ENCODE measurements at places on chromosomes 2 and 18.
A peak's percentile ranks its signal among the peaks of the same experiment; 100 is the strongest.

GRCh38 chr2:134148843-134149472 is 104.9 kb upstream of the MGAT5 start:
- DNase-seq: no peak

GRCh38 chr18:45384137-45384961 is 230.9 kb upstream of the SLC14A2 start:
- DNase-seq: peak; percentile 46

- DNase-seq: no peak
Observed at GRCh38 chr2:67234440-67234839, 162.7 kb upstream of the ETAA1 start.

DNA sequence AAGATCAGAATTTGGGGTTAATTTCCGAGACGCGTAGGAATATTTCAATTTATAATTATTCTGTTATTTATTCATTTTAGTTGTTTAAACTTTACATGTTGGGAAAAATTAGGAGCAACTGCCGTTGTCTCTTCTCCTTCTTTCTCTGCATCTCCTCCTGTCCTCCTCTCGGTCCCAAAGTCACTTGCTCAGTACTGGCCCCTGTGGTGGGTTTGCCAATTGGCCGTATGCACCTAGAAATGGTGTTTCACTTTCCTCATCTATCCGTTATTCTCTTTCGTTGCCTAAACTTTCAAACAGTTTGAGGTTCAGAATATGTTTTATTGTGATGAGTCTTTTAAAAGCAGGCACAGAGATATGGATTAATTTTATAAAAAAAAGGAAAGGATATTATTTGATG is 517.9 kb downstream of the PLCL1 start:
- no peak for DNase-seq

- DNase-seq: no peak
Observed at GRCh38 chr2:10231551-10232085, 71.1 kb upstream of the HPCAL1 start.

DNA sequence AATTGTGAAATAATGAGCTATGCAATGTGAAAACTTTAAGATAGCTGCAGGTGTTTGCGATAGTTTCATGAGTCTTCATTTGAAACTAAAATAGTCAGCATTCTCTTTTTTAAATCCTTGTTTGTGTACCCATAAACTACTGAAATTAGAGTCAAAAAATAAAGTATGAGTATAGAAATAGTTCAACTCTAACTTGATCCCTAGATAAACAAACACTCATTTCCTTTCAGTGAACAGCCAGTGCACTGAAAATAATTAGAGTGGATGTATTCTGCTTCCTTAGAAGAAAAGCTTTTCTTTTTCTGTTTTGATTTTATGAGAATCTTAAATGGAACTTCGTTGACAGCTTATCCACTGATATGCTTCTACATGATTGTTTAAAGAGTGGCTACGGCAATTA is 1033.4 kb downstream of the SOCS6 start:
- DNase-seq: no peak

GRCh38 chr18:62457877-62458276 is 64.9 kb upstream of the ZCCHC2 start:
- DNase-seq: no peak

DNA sequence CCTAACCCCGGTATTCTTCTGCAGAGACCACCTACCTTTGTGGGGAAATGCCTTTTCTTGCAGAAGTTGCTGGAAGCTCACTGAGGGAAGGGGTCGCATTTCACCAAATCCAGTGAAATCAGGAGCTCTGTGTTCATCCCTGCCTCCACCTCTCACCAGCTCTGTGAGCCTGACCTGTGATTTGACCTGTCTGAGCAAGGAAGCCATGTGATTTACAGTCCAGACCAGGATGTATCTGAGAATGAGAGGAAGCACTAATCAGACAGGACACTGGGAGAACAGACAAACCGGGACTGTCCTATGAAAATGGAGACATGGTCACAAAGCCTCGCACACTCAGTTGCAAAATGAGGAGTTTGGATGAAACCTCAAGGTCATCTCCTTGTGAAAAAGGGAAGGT is 285.4 kb downstream of the BCL11A start:
- DNase-seq: no peak

GRCh38 chr2:144067506-144067905 is 452.4 kb downstream of the ZEB2 start:
- no peak for DNase-seq

DNA sequence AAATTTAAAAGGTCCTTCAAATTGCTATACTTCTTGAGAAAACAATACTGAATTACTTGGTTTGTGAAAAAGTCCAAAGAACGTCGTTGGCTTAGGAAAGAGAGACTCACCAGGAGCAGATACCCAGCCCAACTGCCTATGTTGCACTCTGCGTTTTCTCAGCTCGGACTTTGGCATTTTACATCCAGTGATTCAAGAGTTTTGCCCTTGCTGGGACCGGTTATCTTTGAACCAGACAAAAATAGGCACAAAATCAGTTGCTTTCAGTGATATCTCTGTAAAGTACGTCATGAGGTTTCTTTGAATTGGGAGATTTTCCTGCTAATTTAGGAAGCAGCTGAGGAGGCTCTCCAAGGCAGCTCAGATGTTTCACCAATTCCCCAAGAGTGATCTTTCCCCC is 29.3 kb downstream of the FHOD3 start:
- DNase-seq: no peak

GRCh38 chr2:100281521-100282438 is 40.5 kb downstream of the LONRF2 start:
- DNase-seq: no peak

DNA sequence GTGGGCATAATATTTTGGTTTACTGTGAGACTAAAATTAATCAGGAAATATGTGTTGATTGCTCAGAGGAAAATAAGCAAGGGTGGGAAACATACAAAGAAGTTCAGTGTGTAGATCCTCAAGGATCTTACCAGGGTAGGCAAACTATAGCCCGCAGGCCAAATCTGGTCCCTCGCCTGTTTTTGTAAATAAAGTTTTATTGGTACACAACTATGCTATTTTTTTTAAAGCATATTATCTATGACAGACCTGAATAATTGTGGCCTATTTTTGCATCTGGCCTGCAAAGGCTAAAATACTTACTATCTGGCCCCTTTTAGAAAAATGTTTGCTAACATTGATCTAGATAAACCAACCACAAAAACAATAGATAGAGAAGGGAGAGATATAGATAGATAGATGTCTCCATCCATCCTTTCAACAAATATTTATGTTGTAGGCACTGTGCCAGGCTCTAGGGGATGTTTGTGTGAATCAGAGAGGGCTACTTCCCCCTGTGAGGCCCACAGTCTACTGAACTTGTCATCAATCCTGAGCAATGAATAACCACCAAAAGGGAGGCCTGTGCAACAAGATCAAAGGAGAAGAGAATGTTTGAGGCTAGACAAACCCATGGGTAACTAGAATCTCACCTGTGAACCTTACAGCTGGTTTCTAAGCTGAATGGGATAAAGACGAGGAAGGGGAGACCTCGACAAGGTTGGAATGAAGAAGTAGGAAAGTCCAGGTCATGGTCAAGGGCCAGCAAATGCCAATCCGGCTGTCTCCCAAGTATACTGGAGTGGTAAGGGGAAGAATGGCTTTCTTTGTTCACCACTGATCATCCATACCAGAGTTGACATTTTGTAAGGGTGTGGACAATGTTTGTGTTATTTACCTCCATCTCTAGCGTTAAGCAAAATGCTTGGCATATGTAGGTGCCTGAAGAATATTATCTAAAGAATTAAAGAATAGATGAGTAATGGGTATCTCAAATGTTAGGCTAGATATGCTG is 23.6 kb downstream of the ALPK2 start:
- no peak for DNase-seq

DNA sequence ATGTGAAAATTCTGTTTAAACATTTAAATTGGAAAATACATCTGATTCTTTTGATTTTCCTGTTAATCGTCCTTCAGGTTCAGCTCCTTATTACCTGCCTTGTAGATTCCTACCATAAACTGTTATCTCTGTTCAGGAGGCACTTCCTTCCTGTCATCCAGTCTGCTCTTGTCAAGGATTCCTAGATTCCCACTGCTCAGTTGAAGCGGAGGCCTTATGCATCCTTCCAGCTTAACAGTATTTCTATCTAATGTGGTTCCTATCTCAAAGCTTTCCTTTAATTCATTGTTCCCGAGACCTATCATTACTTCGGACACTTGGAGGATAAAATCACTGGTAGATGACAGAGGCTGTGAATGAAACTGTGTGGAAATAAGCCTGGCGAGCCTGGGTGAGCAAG is 12.0 kb downstream of the SPAG16 start:
- DNase-seq: no peak

DNA sequence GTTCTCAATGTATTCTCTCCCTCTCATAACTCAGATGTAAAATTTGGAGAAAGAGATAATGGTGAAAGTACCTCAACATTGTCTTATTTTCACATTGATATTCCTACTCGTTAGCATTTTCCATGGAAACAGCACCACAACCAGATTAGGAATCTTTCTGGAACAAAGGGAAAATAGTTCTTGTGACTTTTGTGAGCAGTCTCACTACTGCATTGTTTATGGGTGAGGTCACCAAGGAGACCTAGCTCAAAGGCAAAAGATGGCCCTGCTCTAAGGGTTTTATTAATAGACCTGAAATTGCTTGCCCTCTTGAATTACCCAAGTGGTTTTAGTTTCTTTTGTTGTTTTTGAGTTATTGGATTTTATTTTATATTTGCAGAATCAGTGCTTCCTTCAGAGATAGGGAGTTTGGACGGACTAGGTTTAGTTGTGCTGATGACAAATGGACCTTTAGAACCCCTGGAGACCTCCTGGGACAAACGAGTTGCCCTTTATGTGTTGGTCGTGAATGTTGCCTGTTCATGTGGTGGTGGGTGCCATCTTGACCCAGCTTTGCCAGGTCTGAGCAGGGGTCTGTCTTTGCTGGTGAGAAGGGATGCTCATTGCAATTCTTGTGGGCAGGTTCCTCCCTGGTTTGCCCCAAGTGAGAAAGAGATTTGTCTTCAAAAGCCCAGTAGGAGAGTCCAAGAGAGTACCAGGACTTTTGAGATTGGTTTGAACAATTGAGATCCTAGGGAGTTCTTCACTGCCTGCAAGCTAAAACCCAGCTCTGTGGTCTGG is 58.1 kb downstream of the INPP4A start:
- DNase-seq: no peak

DNA sequence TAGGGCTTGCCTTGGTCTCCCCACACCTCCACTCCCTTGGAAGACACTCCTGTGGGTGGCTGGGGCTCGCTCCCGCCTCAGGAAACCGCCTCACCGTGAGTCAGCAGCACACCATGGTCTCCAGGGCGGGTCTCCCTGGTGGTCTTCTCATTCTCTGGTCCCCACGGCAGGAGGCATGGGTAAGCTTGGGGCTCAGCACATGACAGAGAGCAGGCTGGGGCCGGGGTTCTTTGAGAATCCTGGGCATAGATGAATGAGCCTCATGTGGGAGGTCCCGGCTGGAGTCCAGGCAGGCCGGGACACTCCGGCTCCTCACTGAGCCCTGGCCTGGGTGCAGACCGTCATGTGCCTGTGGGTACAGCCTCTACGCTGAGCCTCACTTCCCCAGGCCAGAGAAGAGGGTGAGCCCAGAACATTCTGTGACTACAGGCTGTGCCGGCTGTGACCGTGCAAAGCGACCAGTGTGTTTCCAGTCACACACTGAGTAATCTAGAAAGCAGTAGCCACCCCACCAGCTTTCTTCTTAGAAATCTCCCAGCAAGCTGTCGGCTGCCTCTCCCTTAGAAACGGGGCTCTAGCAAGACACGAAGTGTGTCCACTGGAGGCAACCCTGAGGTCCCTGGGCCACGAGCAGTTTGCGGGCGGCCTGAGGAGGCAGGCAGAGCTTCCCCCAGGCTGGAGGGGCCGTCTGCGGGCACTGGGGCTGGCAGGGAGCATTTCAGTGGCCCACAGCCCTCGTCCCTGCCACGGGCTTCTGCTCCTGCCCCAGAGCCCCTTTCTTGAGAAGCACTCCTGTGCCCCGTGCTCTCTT is 93.1 kb downstream of the RHOB start:
- no peak for DNase-seq

DNA sequence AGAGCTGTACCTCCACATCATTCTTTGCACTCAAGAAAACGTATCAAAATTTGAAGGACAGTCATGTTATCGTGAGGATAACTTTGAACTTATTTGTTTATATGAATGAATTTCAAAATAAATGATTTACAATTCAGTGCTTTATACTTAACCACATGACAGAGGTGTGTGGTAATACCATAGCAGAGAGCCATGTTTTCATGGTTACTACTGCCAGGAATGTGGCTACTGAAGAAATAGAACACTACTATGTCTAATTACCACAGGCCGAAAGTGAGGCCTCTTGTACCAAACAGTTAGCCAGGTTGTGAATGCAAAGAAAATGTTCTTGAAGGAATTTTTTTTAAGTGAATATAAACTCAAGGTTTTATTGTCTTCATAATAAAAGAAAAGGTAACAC is 49.2 kb downstream of the AAK1 start:
- no peak for DNase-seq

GRCh38 chr2:218860950-218861381 is 1.4 kb downstream of the WNT6 start:
- DNase-seq: no peak

GRCh38 chr2:27182346-27182745 is 29.5 kb upstream of the ATRAID start:
- DNase-seq: no peak

- DNase-seq: no peak
Observed at GRCh38 chr2:207123335-207123744, 42.4 kb downstream of the KLF7 start.

DNA sequence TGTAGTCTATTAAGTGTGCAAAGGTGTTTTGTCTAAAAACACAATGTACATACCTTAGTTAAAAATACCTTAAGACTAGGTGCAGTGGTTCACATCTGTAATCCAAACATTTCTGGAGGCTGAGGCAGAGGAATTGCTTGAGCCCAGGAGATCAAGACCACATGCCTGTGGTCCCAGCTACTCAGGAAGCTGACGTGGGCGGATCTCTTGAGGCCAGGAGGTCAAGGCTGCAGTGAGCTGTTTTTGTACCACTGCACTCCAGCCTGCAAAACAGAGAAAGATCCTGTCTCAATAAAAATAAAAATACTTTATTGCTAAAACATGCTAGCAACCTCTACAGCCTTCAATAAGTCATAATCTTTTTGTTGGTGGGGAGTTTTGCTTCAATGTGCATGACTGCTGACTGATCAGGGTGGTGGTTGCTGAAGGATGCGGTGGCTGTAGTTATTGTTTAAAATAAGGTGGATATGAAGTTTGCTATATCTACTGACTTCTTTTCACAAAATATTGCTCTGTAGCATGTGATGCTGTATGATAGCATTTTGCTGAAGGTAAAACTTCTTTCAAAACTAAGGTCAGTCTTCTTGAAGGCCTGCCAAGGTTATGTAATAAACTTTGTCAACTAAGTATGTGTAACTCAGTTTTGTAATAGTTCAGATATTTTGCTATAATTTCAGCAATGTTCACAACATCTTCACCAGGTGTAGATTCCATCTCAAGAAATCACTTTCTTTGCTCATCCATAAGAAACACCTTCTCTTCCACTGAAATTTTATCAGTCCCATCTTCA is 1238.0 kb upstream of the NRXN1 start:
- no peak for DNase-seq

DNA sequence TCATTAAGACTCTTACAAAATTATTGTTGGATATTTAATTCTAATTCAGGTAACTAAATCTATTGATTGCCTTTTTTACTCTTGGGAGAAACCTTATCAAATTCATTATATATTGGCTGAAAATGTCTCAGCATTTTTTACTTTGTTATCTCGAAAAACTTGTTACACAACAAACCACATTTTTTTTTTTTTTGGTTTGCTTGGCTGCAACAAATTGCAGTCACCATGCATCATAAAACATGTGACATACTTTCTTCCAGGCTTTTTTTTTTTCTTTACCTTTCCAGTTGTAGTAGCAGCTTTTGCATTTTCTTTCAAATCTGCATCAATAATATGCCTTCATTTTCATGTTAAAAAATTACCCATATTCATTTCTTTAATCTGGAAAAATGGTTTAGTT is 186.7 kb downstream of the TDRD15 start:
- DNase-seq: no peak
